ENCODE measurements at places on chromosomes 2 and 18.

GRCh38 chr2:88095022-88095421, 27.4 kb downstream of the SMYD1 start:
- no peak for DNase-seq

DNA sequence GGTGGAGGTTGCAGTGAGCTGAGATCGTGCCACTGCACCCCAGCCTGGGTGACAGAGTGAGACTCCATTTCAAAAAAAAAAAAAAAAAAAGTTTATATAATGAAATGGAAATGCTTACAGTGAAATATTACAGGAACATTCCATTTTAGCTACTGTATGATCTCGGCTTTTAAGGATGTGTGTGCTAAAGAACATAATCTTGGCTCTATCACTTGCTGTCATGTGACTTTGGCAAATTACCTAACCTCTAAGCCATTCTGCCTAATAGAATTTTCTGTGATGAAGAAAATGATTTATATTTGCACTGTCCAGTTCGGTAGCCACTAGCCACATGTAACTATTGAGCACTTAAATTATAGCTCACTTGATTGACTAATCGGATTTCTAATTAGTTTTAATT, 36.3 kb downstream of the SMAD4 start:
- DNase-seq: no peak

DNA sequence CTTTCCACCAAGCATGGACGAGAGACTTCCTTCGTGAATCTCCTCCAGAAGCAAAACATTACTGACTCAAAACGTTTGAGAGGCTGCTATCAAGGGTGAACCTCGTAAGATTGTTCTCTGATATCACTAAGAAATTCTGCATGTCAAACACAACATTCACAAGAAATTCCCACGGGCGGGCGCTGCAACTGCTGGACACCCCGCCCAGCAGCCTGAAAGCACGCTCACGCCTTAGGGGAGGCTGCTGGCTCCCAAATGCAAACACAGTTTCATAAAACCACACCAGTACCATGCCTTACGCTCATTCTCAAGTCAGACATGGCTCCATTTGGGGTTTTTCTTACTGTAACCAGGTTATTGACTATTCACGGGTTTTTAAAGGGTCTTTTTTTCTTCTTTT, 39.0 kb downstream of the MBP start:
- DNase-seq: no peak

GRCh38 chr2:43212216-43212835, 14.1 kb downstream of the ZFP36L2 start:
- DNase-seq: no peak

DNA sequence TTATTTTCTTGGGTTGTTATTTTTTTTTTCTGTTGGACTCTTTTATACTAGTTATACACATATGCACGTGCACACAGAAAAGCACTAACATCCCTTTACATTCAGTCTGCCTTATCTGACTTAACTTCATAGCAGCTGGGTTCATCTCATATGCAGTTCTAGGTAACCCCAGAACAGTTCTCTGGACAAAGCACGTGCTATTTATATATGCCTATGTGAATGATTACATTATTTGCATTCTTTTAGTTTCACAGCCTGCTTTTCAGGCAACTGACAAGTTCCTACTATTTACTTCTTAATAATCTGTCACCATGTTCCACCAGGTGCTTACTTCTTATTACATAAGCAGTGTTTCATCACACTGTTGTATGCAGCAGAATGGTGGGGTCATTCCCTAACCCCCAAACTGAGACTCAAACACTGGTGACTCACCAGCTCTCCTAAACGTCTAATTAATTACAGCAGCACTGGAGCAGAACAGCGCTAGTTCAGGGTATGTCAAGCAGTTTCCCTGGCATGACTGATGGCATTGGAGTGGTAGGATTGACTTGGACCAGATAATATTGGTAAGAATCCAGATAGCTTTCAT, 372.8 kb downstream of the CLIP4 start:
- no peak for DNase-seq

- no peak for DNase-seq
Measured at GRCh38 chr2:44267796-44268648, 7.3 kb upstream of the SLC3A1 start.

DNA sequence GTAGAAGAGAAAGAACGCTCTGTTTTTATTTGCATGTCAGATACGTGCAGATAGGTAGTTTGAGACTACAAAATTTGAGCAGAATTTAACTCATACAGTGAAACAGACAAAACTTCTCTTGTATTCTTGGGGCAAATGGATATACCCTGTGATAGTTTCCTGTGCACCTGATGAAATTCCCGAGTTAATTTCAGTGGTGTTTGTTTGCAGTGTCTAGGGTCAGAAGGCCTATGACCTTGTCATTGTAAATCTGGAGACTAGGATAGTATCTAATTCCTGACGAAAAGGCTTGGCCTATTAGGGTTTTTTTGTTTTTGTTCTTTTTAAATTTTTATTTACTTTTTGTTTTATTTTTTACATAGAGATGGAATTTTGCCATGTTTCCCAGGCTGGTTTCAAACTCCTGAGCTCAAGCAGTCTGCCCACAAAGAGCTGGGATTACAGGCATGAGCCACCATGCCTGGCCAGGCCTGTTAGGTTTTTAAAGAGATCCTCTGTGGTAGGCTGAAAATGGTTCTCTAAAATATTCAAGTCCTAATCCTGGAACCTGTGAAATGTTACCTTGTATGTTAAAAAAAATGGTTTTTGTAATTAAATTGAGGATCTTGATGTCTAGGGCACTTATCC, 17.6 kb downstream of the LCLAT1 start:
- no peak for DNase-seq

DNA sequence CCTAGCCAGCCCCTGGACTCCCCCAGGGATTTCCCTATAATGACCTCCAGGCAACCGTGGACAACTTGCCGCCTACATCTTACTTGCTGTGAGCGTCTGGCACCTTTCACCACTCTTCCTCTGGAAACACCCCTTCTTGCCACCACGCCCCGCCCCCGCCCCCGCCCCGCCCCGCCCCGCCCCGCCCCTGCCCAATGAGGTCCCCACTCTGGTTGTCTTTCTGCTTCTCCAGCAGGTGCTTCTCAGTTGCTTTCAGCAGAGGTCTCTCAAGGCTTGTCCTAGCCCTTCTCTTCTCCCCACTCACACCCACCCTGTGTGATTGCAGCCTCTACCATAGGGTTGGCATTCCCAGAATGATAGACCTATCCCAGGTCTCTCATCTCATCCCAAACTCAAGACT, 214.5 kb downstream of the EN1 start:
- no peak for DNase-seq

GRCh38 chr18:56517196-56517595, 121.2 kb downstream of the TXNL1 start:
- DNase-seq: no peak

GRCh38 chr2:219173176-219173575, 3.3 kb upstream of the SLC23A3 start:
- no peak for DNase-seq

DNA sequence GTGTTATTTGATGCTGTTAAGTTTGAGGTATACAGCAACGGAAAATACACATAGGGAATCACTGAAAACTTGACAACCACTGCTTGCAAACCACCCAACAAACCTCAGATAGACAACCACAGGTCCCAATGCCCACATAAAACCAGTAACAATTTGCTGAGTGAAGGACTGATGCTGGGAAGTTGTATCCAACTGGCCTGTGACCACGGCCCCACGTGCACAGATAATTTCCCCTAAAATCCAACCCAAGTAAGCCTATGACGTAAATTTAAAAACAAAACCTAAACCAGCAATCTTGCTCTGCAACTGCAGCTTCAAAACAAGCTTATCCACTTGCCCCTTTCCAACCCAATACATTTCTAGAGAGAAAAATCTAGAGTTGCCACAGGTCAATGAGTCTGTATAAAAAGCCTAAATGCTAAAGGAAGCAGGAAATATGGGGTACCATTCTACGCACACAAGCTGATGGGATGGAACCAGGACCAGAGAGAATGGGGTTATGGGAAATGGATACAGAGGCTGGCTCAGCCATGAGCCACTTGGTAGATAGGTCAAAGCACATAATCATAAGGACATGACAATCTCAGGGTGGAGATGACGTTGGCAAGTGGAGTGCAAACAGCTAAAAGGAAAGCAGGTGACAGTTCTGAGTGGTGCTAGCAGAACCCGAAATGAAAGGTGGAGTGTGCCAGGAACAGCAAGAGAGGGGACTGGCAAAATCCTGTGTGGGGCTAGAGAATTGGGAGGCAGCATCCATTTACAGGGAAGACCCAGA, 27.8 kb upstream of the CREB1 start:
- no peak for DNase-seq

DNA sequence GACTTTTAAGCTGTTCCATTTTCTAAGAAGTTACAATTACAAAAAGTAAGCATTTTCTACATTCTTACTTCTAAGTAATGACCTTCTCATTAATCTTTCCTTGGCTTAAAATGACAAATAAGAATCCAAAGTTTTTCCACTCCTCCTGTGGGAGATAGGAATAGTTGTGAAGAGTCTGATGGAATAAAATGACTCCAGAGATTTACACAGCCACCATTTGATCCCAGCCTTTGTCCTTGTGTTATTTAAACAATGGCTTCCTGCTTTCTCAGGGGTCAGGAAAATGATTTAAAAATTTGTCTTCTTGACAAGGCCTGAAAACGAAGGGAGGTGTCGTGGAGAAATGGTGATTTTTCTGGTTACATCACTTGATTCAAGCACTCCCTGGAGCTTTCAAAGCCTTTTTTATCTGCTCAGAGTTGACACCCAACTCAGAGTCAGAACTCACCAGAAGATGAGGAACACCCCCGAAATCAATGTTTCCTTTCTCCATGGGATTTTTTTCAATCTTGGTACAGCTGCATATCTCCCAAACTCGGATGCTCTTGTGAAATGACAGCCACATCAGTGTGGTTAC, 106.5 kb downstream of the GALNT3 start:
- DNase-seq: no peak

DNA sequence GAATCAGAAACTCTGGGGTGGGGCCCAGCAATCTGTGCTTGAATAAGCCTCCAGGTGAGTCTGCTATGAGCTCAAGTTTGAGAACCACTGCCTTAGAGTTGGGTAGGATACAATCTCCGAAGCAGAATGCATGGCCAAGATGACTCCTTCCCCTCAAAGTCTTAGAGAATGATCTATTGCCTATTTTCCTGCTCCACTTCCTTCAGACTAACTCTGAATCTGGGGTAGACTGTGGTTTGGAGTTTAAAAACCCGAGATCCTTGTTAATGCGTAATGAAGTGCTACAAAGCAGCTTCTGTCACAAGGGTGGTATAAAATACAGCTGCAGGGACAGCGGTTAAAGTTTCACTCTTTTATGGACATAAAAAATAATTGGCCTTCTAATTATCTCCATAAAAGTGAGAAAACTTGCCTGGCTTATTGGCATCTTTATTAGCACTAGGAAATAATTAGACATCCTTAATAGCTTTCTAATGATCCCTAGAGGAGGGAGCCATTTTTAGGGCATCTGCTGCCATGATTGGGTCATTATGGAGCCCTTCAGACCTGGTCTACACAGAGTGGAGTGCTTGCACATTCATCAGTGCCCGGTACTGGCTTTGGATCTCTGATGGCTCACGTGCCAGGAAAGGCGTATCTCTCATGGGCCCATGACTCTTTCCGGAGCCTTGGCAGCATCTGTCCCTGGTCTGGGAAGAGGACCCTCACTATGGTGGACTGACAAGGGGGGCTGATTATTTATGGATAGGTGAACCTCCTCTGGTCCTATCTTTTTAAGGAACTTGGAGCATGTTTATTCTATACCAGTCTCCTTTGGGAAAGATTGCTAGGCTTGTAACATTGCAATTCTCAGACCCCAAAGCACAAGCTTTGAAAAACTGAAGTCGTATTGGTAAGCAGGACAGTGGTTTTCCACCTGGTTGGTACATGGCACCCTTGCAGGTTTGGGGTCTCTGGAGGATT, 28.2 kb downstream of the SIX2 start:
- DNase-seq: no peak

- no peak for DNase-seq
Measured at GRCh38 chr2:64678771-64679590, 25.3 kb upstream of the SERTAD2 start.

DNA sequence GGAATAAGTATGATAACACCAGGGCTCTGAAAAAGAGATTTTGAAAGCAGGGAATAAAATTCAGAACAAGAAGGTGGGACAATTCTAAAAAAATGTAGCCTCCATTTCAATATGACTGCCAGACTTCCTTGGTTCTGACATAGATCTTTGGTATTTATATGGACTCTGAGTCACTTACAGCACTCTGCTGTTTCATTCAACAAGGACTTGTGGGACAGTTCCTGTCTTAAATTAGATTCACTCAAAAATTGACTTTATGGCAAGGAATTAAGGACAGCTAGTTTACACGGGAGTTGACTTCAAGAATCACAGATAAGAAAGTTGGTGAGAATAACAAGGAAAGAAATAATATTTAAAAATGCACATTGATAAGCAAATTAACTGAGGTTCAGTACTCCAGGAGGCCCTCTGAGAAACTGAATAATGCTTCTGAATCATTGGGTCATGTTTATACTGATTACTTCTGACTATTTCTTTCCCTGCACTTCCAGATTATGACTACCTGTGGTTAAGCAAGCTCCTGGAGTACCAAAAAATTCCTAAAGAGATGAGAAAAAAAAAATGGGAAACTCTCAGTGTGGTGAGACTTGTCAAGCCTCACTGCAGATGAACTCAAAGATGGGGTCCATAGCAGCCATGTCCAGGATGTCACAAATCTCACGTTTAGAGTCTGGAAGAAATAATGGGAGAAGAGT, 828.3 kb upstream of the PIK3C3 start:
- DNase-seq: no peak
